ENCODE measurements at places on chromosomes 7 and 10.

DNA sequence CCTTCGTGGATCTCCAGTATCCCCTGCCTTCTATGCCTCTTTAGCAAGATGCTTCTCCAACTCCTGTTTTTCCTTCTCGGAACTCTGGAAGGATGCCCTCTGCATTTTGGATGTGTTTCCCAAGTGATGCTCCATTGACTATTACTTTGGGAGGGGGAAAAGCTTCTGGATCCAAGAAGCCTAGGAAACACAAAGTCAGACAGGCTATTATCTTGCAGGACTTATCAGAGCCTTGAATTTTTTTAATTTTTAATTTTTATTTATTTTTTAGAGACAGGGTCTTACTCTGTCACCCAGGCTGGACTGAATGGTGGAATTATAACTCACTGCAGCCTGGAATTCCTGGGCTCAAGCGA is 21.1 kb downstream of the TMEM270 start:
- no peak for DNase-seq

DNA sequence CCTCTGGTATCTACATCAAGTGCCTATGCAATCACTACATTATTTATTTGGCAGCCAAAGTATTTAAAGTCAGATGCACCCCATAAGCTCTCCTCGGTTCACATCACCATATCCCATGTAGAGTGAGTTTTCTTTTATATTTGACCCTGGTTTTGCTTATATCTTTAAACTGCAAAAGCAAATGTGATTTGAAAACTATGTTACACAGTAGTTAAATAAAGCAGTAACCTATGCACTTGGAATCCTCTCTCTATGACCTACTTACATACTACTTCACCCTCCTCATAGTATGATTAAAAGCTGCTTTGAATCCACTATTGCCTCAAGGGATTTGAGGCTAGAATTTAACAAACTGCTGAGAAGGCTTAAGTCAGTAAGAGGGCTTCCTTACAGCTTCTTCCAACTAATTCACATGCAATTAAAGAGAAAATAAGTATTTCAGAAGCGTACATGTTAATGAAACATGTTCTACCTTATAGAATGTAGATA is 2.2 kb upstream of the CELF2 start:
- no peak for DNase-seq

GRCh38 chr10:11080564-11080984 is 62.9 kb downstream of the CELF2 start:
- no peak for DNase-seq

GRCh38 chr10:79610601-79611191 is at the start of gene SFTPA1:
TSS of gene SFTPA1 (plus strand) at chr10:79610939. CDS start at chr10:79611826, 887 bp downstream.
- DNase-seq: no peak

DNA sequence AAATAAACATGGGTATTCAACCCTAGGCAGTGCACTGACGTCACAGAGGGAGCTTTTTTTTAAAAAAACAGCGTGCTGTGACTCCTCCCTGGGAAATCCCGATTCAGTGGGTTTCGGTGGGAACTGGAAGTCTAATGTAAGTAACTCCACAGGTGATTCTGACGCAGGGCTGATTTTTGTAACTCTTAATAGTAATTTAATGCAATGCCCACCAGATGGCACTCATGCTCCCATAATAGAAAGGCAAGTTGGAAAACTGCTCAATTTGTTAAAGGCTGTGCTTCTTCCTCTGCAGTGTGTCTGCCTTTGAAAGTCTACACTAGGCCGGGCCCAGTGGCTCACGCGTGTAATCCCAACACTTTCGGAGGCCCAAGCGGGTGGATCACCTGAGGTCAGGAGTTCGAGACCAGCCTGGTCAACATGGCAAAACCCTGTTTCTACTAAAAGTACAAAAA is 10.9 kb upstream of the RSU1 start:
- peak; percentile 70 for DNase-seq

GRCh38 chr10:132590752-132591121 is 53.1 kb downstream of the INPP5A start:
- DNase-seq: no peak

- no peak for DNase-seq
Observed at GRCh38 chr10:94546049-94546900, 687 bp downstream of the HELLS start.

- no peak for DNase-seq
Observed at GRCh38 chr7:19575909-19576557, 132.8 kb downstream of the POLR1F start.

GRCh38 chr10:132738454-132739224 is 47.3 kb downstream of the NKX6-2 start:
- no peak for DNase-seq

DNA sequence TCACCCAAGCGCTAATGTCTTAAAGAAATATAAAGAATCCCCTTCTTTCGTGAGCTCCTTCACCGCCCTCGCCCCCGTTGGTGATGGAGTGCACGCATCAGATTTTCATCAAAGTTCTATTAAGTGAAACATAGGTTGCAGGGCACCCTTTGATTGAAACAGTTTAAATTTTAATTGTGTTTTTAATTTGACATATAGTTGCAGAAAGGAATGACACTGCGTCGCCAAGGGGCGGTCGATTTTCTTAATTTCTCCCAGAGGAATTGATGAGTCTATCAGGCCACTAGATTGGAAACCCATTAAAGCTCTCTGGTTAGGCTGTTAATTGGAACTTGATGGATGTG is 4.1 kb upstream of the HMX2 start:
- DNase-seq: no peak

DNA sequence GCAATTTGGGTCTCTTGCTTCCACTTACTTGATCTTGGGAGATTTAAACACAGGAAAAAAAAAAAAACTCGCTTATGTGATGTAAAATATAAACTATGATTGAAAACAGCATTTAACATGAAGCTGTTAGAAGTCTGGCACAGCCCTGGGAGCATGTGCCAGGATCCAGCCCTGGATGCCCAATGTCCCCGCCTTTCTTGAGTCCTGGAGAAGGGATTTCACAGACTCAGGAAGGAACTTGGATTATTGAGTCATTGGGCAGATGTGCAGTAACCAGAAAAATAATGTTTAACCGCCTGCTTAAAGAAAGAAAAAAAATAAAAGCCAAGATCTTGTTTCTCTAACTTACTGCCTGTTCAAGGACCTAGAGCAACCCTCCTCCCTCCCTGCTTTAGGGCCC is 3.7 kb upstream of the JCAD start:
- DNase-seq: no peak

DNA sequence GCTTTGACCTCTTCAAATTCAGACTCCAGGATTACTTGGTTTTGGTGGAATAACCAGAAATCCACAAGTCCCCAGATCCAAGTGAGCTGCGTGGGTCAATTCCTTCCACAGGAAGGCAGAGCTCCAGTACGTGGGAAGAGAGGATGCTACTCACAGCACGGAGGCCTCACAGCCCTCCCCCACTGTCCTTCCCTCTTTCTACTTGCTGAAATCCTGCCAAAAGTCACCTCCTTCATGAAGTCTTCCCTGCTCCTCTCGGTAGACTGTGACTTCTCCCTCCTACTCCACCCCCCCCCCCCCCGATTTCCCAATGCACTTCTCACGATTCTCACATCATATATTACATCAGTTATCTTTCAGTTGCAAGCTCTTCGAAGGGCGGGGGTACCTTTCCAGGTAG is 12.3 kb downstream of the CAMK2G start:
- no peak for DNase-seq

GRCh38 chr10:21813946-21814345 is 189.6 kb downstream of the DNAJC1 start:
- DNase-seq: no peak
